Activated CD4-positive, alpha-beta T cell treated with anti-CD3 and anti-CD28 coated beads for 36 hours (primary cell): ENCODE measurements at places on chromosomes 6 and 20.
A peak's percentile ranks its signal among the peaks of the same experiment; 100 is the strongest.

DNA sequence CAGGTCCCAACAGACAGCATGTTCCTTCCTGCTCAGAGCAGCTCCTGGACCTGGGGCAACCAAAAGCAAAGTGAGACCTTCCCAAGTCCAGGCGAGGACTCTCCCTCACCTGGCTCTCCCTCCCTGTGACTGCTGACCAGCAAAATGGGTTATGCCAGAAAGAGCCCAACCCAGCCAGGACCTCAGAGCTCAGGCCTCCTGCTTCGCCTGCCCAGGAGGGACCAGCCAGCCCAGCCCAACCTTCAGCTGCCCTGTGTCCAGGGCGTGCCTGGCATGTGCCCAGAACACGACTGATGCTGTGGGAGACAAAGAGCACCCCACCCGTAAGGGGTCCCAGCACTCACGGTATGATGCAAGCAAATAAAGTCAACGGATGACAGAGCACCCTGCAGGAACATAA, 74.0 kb upstream of the CST7 start:
- DNase-seq = no peak

GRCh38 chr6:40038626-40039025, 104.4 kb upstream of the MOCS1 start:
- DNase-seq = no peak

GRCh38 chr6:21321076-21321475, 272.5 kb upstream of the SOX4 start:
- DNase-seq = no peak

DNA sequence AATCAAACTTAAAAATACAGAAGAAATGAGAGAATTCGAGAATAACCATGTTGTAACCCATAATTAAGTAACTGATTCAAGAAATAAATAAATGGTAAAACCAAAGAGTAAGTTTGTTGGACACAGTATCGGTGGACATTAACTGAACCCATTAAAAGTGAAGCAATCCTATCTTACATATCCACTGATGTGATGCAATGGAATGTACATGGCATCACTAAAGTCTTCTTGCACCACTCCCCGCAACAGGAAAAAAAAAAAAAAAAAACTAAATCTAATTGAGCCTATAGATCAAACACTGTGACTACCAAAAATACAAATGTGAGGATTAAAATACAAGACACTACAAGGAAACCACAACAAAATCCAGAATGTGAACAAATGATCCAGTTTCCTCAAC, 7.9 kb downstream of the SNX14 start:
- no peak for DNase-seq

DNA sequence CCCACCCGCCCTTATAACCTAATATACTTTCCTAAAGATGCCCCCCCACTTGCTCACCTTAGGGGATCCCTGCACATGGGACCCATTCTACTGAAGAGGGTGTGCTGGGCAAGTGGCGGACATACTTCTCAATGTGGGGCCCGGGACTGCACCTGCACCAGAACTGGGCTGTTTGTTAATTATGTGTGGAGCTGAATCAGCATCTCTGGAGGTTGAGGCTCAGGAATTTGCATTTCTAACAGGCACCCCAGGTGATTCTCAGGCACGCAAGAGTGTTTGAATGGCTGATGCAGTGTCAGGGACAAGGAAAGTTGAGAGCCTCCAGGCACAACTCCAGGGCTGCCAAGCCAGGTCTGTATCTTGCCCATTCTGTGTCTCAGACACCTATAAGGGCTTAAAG, 8.9 kb upstream of the PTPRT start:
- DNase-seq = no peak

- no peak for DNase-seq
Observed at GRCh38 chr20:22924949-22925612, 110.0 kb upstream of the SSTR4 start.

DNA sequence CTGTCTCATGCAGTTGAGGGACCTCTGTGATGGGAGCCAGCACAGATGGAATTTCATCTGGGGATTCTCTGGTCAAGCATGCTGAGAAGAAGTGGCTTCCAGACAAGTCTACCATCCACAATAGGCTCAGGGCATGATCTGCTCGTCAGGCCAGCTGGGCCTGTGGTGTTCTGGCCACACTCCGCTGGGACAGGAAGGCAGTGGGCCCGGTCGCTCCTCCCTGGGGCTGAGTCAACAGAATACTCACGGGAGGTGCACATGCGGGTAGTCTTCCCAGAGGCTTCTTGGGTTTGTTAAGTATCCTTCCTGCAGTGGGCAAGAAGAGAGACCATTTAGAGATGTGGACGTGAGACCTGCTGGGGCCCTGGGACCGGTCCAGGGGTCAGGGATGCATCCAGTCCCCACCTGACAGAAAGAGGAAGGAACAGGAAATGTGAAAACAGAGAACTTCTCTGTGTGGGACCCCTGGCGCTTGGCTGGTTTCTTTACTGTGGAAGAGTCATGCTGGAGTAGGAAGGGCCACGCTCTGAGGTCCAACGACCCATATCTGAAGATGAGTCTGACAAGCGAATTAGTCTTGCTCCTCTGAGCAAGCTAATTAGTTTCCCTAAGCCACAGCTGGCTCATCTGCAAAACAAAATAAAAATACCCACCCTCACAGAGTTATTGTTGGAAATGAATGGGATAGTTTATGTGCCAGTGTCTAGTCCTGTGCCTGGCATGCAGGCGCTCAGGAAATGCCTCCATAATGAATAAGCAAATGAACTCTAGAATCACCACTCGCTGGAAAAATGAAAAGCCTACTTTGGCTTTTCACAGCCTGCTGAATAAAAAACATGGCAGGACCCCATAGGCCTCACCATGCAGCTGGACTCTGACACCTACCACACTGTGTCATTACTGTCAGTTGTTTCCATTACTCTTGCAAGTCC, 67.3 kb downstream of the TRAM2 start:
- DNase-seq = no peak

- no peak for DNase-seq
Observed at GRCh38 chr6:111997853-111998208, 56.1 kb upstream of the CCN6 start.

DNA sequence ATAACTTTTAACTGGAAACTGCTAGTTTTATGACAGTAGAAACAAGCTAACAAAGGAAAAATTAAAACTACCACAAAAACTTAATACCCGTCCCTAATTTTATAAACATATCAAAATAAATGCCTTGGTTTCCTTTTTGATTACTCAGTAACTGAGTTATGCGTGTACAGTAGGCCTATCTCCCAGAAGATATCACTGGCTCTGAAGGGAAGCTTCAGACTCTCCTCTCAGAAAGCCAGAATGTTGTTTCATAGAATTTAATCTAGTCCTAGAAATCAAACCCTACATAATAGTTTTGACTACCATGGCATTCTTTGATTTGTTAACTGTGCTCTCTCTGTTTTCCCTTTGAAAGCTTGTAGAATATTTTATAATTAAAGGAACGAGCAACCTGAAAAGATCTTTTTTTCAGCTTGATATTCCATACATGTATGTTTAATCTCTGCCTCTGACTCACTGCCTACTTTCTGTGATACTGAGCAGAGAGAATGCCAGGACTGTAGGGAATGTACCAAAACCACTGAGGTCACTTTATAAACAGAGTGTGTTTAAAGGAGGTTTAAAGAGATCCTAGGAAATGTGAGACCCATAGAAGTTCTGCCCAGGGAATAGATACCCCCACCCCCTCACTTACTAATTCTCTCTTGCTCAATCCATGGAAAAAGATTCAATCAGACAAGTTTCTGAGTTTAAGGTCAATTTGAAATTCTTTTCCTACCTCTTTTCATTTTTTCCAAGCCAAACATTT, 311.5 kb downstream of the HDGFL1 start:
- no peak for DNase-seq

GRCh38 chr6:7261852-7262461, 51.0 kb downstream of the SSR1 start:
- DNase-seq = no peak

- DNase-seq = no peak
Observed at GRCh38 chr6:138948546-138949179, 39.4 kb downstream of the REPS1 start.

DNA sequence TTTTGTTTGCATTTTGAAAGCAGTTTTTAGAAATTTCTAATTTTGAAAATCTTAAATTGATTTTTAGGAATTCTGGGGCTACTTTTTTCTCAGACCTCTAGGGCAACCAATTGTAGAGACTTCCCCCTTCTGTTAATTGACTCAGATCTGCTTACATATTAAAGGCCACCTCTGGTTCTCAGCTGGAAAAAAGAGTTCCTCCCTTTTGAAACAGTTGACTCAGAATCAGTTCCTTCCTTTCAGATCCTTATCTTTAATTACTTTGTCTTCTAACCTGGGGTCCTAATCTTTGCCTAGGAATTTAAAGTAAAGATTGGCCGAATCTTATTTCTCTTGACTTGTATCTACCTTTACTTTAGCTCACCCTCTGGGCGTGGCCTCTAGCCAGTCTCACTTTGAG, 146.8 kb downstream of the LAMA2 start:
- DNase-seq = no peak

- DNase-seq = no peak
Observed at GRCh38 chr6:79993012-79993910, 11.2 kb upstream of the TTK start.

DNA sequence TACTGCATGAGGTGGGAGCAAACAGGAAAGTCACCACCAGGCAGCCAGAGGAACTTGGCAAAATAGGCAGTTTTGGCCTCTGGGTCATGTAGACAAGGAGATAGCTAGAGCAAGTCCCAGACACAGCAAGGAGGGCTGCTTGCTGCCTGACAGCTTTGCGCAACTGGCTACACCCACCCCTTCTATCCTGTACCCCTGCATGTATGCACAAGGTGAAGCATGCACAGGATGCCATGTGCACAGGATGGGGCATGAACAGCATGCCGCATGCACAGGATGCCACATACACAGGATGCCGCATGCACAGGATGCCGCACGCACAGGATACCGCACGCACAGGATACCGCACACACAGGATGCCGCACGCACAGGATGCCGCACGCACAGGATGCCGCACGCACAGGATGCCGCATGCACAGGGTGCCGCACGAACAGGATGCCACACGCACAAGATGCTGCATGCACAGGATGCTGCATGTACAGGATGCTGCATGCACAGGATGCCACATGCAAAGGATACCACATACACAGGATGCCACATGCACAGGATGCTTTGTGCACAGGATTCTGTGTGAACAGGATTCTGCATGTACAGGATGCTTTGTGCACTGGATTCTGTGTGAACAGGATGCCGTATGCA, 104.9 kb upstream of the IYD start:
- peak; percentile 44 for DNase-seq

DNA sequence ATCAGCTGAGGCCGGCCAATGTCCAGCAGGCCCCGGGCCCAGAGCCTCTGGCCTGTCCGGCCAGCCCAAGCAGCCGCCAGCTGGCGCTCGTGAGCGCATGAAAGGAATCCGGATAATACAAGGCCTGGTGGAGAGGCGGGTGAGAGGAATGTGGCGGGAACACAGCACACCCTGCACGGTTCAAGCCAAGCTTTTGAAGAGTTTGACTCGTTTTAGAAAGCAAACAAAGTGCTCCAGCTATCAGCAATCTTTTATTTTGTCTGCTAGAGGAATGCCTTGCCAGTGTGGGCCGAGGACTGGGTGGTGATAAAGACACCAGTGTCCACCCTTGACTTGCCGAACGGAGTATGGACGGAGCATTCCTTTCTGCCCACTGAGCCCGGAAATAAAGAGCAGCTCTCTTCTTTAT, 9.3 kb upstream of the NEDD9 start:
- no peak for DNase-seq

GRCh38 chr6:144133225-144133821, 17.0 kb upstream of the STX11 start:
- DNase-seq = no peak

DNA sequence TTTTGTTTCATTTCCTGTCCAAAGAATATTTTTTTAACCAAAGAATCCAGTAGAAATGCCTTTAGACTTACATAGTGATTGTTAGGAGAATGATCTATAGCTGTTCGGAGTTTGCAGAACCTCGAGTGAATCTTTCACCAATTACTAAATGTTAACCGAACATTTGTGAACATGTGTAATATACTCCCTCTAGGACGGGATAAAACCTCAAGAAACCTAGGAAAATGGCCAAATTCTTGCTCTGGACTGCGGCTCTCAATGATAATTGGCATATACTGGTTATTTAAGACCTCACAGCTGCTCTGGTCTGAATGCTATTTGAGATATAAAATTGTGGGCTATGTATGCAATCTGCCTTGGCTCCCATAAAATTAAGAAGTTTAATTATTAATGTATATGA, 137.1 kb downstream of the PACRG start:
- DNase-seq = no peak

GRCh38 chr6:154932515-154933027, 62.5 kb upstream of the TIAM2 start:
- DNase-seq = no peak

GRCh38 chr6:142671791-142672190, 273.2 kb downstream of the HIVEP2 start:
- no peak for DNase-seq

GRCh38 chr6:30234356-30234755, 21.1 kb upstream of the TRIM26 start:
- no peak for DNase-seq

DNA sequence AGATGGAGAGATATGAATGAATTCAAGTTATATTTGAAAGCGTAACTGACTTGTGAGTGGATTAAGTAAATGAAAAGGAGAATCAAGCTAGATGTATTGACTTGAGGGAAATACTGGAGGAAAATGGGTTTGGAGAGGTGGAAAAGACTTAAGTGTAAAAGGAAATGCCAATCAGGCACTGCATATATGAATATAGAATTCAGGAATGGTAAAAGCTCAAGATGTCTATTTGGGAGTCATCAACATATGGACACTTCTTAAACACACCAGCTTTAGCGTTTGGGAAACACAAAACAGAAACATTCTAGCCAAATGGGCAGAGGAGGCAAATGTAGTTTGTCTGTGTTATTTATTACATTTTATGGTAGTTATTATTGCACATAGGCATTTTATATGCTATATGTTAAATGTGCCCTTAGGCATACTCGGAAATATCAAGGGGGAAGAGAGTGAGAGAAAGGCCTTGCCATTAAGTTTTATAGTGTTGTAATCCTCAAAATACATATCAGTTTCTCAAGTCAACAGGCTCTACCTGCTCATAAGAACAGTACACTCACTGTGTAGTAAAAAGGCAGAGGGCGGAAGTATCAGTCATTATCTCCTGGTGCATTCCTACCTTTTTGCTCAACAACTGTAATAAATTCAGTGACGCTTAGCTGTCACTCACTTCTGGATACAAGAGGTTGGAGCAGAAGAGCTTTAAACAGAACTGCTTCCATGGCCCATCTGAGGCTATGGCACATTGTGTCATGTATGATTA, 33.7 kb upstream of the ME1 start:
- no peak for DNase-seq
